Ovary (tissue), 10 donors: ENCODE measurements at places on chromosomes 7 and 10.

GRCh38 chr7:37198906-37199485 lies 249.7 kb downstream of the ELMO1 start:
- DNase-seq = peak; percentile 72

GRCh38 chr7:135925210-135925609 lies 51.9 kb downstream of the MTPN start:
- DNase-seq = no peak

DNA sequence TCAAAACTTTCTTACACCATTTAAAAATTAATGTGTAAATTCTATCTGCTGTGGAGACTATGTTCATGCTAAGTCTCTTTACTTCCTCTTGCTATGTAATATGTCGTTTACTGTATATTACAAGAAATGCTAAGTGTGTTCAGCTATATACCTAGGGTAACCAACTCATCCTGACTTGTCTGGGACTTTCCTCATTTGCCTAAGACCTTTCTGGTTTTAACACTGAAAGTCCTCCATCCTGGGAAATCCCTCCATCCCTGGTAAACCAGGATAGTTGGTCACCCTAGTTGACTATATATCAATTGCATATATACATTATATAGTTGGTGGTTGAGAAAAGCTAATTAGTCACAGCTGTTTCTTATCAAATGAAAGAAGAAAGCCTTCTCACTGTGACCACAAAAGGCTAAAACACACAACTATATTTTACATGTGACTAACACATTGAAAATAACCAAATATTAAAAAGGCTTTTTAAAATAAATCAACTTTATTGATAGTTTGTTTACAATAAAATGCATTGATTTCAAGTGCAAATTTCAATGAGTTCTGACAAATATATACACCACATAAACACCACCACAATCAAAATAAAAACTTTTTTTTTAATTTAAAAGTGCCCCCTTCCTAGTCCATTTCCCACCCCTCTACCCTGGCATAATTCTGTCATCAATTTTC lies 167.7 kb upstream of the INHBA start:
- no peak for DNase-seq

DNA sequence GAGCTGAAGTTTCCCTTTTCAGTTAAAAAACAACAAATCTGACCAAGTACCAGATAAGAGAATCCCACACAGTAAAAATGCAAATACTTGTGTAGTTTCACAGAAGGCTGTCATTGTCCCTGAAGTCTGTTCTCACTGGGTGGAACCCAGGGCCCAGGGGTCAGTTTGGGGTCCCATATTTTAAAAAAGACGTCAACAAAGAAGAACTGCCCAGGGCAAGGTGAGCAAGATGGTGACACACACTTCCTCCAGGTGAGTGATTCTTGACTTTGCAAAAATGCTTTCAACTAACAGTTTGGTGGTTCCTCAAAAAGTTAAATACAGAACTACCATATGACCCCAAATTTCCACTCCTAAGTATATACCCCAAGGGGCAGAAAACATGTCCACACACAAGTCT lies 36.8 kb downstream of the PDIA4 start:
- DNase-seq = no peak

GRCh38 chr10:129605986-129606518 lies 139.0 kb downstream of the MGMT start:
- DNase-seq = no peak
